NCI-H1694 treated with DMSO at 0.1 percent for 48 hours (cell line): ENCODE measurements at places on chromosomes 4 and X.
A peak's percentile ranks its signal among the peaks of the same experiment; 100 is the strongest.

DNA sequence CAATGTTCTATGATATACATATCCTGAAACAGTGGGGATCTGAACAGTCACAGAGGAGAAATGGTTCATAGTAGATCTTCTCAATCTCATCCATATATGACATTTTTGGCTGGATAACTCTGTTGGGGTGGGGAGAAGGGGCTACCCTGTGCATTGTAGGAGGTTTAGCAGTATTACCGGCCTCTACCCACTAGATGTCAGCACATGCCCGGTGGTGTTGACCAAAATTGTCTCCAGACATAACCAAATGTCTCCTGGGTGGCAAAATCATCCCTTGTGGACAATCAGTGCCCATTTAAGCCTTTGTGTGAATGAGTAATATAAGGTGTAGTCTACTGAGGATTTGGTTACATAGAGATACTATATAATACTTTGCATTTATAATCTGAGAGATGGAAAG lies 89.9 kb downstream of the PLS3 start:
- peak; percentile 33 for DNase-seq

DNA sequence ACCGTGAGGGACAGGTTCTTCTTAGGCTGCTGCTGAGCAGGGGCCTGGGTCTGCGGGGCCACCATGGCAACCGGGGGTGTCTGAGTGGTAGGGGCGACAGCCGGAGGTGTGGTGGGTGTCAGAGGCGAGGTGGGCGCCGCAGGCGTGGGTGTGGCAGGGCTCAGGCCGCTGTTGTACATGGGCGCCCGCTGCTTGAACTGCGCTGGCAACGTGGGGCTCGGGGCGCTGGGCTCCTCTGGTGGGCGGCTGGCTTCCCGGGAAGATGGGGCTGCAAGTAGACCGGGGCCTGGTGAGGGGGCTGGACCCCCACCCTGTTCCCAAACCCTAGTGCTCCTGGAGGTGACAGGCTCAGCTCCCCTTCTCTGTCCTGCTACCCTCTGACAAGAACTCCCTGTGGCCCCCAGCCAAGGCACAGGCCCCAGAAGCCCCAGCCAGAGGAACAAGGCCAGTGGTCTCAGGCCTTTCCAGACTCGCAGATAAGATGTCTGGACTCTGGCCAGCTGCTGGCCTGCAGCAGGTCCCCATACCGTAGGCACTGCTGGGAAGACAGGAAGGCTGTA lies 24.8 kb downstream of the NELFA start:
- DNase-seq = no peak

GRCh38 chr4:161132715-161133425 lies 1030.9 kb downstream of the FSTL5 start:
- no peak for DNase-seq

DNA sequence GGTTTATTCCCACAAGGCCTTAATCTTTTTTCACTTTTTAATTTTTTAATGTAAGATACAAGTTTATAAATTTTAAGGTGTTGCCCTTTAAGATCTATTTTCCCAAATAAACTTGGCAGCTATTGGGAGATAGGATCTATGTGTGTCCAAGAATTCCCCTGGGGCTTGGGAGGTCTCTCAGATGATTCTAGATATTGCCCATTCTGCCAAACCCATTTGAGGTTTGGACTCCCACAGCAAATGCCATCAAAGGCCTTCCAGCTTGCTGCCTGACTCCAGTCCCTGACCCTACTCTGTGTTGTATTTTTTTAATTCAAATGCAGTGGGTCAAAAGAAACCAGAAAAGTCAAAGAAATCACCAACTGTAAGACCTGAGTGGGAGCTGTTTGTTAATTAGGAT lies 120.0 kb upstream of the CHRDL1 start:
- no peak for DNase-seq

DNA sequence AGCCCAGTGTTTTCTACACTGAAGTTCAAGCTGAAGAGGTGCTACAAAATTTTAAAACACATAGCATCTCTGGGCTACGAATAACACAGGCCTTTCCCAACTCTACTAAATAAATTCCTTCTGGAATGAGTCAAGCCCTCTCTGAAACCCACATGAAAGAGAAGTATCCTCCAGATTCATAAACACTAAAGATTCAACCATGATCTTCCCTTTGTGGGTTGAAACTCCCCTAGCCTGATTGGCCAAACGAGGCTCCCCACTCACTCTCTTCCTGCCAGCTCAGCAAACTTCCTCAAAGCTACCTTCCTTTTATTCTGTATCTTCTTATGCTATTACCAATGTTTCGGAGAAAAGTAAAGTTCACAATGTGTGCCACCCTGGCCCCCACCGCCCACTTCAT lies 95.4 kb downstream of the NKX6-1 start:
- no peak for DNase-seq

GRCh38 chr4:43253541-43253940 lies 361.0 kb downstream of the GRXCR1 start:
- DNase-seq = no peak

GRCh38 chrX:44570522-44570921 lies 27.9 kb upstream of the FUNDC1 start:
- DNase-seq = no peak

DNA sequence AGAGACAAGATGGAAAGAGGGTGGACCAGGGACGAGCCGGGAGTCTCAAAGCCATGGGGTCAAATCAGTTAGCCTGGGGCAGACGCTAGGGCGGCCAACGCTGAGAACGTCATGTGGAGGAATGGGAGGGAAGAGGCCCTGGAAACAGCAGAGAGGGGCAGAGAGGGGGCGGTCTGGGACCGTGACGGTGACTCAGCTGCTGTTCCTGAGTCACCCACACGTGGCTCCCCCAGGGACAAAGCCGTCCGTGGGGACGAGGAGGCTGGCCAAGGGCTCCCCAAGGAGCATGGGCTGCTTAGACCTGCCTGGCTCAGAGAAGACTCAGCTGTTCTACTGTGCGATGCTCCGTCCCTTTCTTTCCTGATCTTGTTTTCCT lies 108.4 kb upstream of the LRPAP1 start:
- DNase-seq = no peak

- DNase-seq = no peak
These were observed 29.1 kb downstream of the MCUB start for GRCh38 chr4:109589119-109589518.

DNA sequence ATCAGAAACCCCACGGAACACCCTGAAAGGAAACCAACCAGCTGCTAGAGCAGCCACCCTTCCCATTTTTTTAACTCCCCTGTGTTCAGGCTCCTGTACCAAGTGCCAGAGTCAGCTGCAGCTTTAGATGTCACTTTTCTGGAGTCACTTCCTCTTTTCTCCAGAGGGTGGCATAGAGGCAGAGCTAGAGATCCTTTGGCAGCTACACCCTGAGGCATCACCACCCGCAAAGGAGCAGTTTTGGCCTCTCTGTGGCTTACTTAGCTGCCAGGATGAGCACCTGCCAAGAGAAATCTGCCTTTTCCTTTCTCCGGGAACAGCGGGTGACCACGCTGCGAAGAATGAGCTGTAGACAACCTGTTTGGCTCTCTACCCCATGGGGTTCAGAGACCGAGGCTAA lies 58.0 kb upstream of the CHRDL1 start:
- peak; percentile 19 for DNase-seq

DNA sequence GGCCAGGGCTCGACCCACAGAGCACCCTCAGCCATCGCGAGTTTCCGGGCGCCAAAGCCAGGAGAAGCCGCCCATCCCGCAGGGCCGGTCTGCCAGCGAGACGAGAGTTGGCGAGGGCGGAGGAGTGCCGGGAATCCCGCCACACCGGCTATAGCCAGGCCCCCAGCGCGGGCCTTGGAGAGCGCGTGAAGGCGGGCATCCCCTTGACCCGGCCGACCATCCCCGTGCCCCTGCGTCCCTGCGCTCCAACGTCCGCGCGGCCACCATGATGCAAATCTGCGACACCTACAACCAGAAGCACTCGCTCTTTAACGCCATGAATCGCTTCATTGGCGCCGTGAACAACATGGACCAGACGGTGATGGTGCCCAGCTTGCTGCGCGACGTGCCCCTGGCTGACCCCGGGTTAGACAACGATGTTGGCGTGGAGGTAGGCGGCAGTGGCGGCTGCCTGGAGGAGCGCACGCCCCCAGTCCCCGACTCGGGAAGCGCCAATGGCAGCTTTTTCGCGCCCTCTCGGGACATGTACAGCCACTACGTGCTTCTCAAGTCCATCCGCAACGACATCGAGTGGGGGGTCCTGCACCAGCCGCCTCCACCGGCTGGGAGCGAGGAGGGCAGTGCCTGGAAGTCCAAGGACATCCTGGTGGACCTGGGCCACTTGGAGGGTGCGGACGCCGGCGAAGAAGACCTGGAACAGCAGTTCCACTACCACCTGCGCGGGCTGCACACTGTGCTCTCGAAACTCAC lies 3.6 kb downstream of the MID1IP1 start:
- DNase-seq = no peak

DNA sequence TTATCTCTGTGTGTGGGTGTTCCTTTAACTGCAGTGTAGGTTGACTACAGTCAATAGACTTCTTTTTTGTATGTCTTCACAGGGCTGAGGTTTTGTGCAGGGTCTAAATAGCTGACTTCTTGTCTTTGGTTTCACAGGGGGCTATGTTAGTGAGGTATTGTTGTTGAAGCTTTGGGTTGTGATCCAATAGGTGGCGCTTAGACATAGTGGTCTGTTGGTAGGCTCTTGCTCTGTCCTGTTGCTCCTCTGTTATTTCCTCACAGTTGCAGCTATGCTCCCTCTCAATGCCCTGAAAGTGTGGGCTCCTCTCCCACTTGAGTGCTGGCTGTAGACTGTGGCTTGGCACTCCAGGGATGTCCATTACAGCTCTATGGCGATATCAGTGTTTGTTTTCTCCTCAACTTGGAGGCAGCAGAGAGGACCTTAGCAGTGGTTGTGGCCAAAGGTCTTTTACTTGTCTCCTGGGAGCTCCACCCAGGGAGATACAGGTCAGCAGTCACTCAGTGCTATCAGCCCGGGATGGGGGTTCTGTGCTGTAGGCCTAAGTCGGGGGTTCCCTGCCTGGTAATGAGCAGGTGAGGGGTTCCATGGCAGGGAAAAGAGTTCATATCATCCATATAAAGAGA lies 14.0 kb downstream of the POF1B start:
- DNase-seq = no peak

DNA sequence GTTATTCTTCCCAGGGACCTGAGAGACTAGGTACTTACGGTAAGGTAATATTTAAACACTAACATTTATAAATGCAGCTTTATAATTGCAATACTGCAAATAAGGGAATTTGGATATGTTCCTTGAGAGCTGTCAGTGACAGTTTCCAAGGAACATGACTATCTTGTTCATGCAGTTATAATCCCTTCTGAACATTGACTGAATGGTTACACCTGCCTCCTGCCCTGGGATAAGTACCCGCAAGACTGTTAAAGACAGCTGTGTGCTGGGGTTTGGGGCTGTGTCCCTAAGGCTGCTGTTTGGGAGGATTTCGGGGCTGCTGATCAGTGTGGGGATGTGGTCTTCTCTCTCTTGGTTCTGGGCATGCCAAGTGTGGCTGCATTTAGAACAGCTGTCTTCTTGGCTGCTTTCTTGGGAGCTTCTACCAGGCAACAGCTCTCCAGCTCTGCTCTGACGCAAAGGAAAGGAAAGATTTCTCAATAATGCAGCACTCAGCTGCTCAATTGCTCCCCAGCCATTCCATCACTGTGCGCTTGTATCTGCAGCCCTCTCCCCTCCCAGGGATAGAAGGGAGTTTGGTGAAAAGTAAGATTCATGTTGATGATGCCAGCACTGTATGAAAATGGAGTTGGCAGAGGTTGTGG lies 298.8 kb upstream of the TAPT1 start:
- no peak for DNase-seq

- DNase-seq = no peak
These were observed 53.0 kb upstream of the SORCS2 start for GRCh38 chr4:7139167-7139982.

GRCh38 chr4:33407496-33407895 lies 2687.3 kb downstream of the PCDH7 start:
- no peak for DNase-seq

GRCh38 chr4:19540859-19541540 lies 710.7 kb upstream of the SLIT2 start:
- no peak for DNase-seq

DNA sequence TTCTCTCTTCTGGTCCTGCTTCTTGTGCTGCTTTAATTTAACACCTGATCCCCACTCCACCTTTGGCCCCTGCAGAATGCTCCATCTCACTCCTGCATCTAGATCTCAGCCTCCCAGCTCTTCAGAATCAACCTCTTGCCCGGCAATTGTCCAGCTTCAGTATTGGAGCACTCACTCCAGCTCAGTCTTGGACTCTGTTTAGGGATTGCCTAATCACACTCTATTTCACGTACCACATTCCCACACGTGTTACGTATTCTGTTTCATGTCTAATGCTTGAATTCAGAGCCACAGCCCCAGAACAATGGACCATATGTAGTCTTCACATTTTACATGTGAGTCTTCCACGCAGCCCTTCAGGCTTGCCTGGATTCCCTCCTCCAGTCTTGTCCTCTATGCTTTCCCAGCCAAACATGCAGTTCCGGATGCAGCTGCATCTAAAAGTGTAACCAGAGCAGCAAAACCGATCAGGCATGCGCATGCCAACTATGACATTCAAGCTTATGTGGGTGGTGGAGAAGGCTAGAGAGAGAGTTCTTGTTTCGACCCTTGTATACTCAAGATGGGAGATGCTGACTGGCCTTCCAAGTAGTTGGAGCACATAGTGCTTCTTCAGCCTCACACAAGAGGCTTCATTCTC lies 105.2 kb upstream of the FAM9A start:
- no peak for DNase-seq

GRCh38 chrX:132843363-132843762 lies 115.1 kb downstream of the HS6ST2 start:
- no peak for DNase-seq

DNA sequence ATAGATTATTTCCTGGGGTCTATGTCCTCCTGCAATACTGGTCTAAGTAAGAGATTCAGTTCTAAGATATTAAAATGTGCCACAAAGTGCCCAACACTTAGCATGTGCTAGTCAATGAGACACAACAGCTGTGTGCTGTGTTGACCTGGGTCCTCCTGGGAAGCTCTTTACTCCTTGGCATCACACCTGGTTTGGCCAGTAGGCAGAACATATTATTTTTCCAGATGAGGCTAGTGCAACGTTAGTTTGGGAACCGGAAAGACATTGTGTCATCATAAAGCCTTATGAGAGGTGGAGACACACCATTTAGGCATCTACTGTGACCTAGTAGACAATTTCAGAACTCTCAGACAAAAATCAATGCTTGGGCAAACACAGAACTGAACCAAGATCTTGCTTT lies 197.8 kb downstream of the MID1IP1 start:
- DNase-seq = no peak

- DNase-seq = no peak
These were observed 197.5 kb downstream of the CCNG2 start for GRCh38 chr4:77354550-77354949.

DNA sequence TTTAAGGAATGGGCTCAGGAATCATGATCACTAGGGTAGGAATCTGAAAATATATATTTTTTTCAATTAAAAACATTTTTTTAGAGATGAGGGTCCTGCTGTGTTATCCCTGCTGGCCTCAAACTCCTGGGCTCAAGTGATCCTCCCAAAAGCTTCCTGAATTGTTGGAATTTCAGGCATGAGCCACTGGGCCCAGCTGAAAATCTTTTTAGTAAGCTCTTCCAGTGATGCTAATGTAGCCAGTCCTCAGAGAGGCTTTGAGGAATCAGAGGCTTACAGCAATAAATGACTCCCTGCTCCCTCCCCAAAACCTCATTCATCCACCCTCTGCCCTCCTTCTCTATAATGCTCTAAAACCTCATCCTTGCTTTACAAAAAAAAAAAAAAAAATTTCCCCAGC lies 129.5 kb downstream of the ZIC3 start:
- DNase-seq = no peak
